ENCODE measurements at places on chromosomes 3 and 15.

GRCh38 chr15:57135800-57136199 is 217.4 kb downstream of the TCF12 start:
- DNase-seq = no peak

GRCh38 chr3:81922404-81922803 is 161.0 kb upstream of the GBE1 start:
- DNase-seq = no peak

DNA sequence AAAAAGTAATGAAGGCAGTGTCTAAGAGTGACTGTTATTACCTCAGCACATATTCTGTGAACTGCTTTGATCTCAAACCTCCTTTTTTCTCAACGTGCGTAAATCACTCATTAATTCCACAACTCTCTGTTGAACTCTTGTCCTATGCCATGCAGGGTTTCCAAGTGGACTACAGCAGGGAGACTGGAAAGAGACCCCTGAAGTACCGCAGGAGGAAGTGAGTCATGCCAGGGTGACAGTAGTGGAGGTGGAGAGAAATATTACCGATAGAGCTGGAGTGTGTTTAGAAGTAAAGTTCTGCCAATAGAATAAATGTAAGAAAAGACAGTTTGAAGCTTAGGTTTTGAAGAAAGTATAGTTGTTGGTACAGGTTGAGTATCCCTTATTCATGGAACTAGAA is 908.9 kb downstream of the ROBO1 start:
- DNase-seq = no peak

- no peak for DNase-seq
Observed at GRCh38 chr3:72255191-72255590, 470.2 kb upstream of the PROK2 start.

- DNase-seq = no peak
Observed at GRCh38 chr3:183489455-183490210, 61.2 kb upstream of the MCF2L2 start.

GRCh38 chr3:151777880-151778279 is 36.0 kb upstream of the AADAC start:
- no peak for DNase-seq

GRCh38 chr3:73601481-73601880 is 23.3 kb downstream of the PDZRN3 start:
- no peak for DNase-seq

- no peak for DNase-seq
Observed at GRCh38 chr15:79673416-79674123, 223.2 kb downstream of the MTHFS start.

DNA sequence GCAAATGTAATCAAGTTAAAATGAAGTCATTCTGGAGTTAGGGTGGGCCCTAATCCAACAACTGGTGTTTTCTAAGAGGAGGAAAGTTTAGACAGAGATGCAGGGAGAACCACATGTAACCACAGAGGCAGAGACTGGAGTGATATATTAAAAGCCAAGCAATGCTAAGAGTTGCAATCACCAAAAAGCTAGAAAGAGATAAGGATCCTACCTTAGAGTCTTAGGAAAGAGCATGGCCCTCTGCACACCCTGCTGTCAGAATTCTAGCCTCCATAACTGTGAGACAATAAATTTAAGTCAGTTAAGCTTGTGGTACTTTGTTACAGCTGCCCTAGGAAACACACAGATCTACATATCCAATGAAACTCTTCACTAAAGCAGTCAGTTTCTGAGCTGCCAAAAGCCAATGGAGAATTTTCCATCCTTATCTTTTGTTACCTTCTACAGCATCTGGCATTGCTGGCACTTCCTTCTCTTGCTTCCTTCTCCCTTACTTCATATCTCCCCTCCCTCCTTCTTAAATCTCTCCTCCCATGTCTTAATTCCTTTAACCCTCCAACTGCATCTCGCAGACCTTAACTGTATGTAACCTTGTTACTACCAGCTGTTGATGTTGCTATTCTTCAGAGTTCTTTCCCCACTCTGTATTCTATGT is 11.2 kb downstream of the DCBLD2 start:
- no peak for DNase-seq

- no peak for DNase-seq
Observed at GRCh38 chr3:42701371-42702065, 1.1 kb downstream of the HHATL start.

- DNase-seq = no peak
Observed at GRCh38 chr3:51887620-51888019, 12.2 kb upstream of the IQCF5 start.

GRCh38 chr3:117645561-117646242 is 936.1 kb downstream of the TUSC7 start:
- no peak for DNase-seq

DNA sequence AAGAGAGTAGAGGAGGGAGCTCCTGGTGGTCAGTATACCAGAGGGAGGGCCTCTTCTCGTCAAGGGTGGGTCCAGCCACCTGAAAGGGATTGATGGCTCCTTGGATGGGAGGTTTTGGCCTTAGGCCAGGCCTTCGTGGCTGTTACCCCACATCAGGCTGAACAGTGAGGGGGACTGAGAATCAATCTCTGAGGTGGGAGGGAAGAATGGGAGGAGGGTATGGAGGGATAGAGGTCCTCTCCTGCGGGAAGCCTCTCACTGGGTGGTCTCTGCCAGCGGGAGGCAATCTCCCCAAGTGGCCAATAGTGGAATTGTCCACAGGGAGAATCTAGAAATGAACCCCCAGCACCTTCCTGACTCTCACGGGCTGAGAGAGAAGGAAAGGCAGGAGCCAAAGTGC is 53.5 kb downstream of the BSN start:
- no peak for DNase-seq

- peak; percentile 79 for DNase-seq
Observed at GRCh38 chr15:80010131-80010673, 39.2 kb upstream of the BCL2A1 start.

- no peak for DNase-seq
Observed at GRCh38 chr3:146975476-146975875, 370.3 kb upstream of the PLSCR5 start.

GRCh38 chr3:176296066-176296597 is 901.1 kb downstream of the TBL1XR1 start:
- DNase-seq = no peak

- no peak for DNase-seq
Observed at GRCh38 chr3:19229086-19229485, 80.8 kb downstream of the KCNH8 start.
